ENCODE measurements at places on chromosomes 1 and 21. TPM values are rescaled to one million over a fixed set of nuclear protein-coding genes. Genes with fewer than 3 reads are reported as not detected.

Gene OR6Y1
- total RNA-seq, result not detected

Gene DHDDS
- total RNA-seq, result 54.8 TPM

Gene LRRC71
- total RNA-seq, result 17.5 TPM

Gene SH2D1B
- total RNA-seq, result 0.62 TPM

Gene SLC16A4
- total RNA-seq, result 5.8 TPM

Gene IGSF3
- 15.4 TPM for total RNA-seq

Gene LCE3D
- not detected for total RNA-seq

- DNase-seq, result peak; percentile 59
- H3K27me3 ChIP-seq, result no peaks in the 10 kb centered on the region
- no peaks in the 10 kb centered on the region for H3K4me1 ChIP-seq
- H3K36me3 ChIP-seq, result no peaks in the 10 kb centered on the region
These were observed 18.4 kb upstream of the LY9 start for GRCh38 chr1:160777486-160778089.

DNA sequence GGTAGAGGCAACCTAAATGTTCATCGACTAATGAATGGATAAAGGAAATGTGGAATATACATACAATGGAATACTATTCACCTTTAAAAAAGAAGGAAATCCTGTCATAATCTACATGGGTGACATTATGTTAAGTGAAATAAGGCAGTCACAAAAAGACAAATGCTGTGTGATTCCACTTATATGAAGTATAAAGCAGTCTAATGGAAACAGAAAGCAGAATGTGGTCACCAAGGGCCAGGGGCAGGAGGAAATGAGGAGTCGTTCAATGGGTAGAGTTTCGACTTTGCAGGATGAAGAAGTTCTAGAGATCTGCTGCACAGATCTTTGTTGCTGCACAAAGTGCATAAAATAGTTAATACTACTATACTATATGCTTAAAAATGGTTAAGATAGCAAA lies 7.8 kb downstream of the DIPK1A start:
- no peaks in the 10 kb centered on the region for H3K27me3 ChIP-seq
- no peaks in the 10 kb centered on the region for H3K36me3 ChIP-seq
- DNase-seq, result no peak
- no peak overlapping the region for H3K4me3 ChIP-seq
- H3K4me1 ChIP-seq, result peaks cover 10% of the 10 kb centered on the region

- no peaks in the 10 kb centered on the region for H3K36me3 ChIP-seq
- H3K4me3 ChIP-seq, result no peak overlapping the region
- H3K27ac ChIP-seq, result no peak overlapping the region
- H3K4me1 ChIP-seq, result no peaks in the 10 kb centered on the region
- DNase-seq, result no peak
These were observed 63.8 kb upstream of the MPC2 start for GRCh38 chr1:168000656-168001055.

- no peaks in the 10 kb centered on the region for H3K36me3 ChIP-seq
- H3K4me3 ChIP-seq, result no peak overlapping the region
- H3K27me3 ChIP-seq, result no peaks in the 10 kb centered on the region
These were observed 155.0 kb upstream of the BEND5 start for GRCh38 chr1:48931506-48932192.

GRCh38 chr1:186202271-186202764 lies 172.7 kb downstream of the TPR start:
- DNase-seq, result peak; percentile 30
- no peak overlapping the region for H3K27ac ChIP-seq
- H3K4me1 ChIP-seq, result no peaks in the 10 kb centered on the region

DNA sequence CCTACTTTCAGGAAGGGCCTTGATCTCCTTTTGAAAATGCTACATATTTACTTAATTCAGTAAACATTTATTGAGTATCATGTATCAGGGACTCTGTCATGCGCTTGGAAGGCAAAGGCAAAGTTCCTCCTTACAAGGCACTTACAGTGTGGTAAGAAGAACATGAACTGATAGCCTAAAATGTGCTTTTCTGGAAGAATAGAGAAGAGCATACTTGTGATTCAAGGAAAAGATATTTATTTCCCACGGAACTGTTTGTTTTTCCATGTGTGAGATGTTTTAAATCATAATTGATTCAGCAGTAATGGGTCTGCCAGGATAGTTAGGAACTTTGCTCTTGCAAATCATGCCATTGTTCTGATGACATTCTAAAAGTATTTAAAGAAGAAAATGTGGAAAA lies 110.1 kb upstream of the ZNHIT6 start:
- no peaks in the 10 kb centered on the region for H3K4me1 ChIP-seq
- DNase-seq, result no peak
- H3K4me3 ChIP-seq, result no peak overlapping the region

- no peak overlapping the region for H3K4me3 ChIP-seq
- no peak for DNase-seq
- H3K36me3 ChIP-seq, result no peaks in the 10 kb centered on the region
- no peaks in the 10 kb centered on the region for H3K4me1 ChIP-seq
- H3K27me3 ChIP-seq, result no peaks in the 10 kb centered on the region
These were observed 5.9 kb downstream of the CEP85 start for GRCh38 chr1:26239936-26240335.

GRCh38 chr1:85656256-85656655 lies 52.0 kb downstream of the ZNHIT6 start:
- no peaks in the 10 kb centered on the region for H3K36me3 ChIP-seq
- no peak for DNase-seq
- no peaks in the 10 kb centered on the region for H3K27me3 ChIP-seq
- H3K27ac ChIP-seq, result no peak overlapping the region
- no peaks in the 10 kb centered on the region for H3K4me1 ChIP-seq

DNA sequence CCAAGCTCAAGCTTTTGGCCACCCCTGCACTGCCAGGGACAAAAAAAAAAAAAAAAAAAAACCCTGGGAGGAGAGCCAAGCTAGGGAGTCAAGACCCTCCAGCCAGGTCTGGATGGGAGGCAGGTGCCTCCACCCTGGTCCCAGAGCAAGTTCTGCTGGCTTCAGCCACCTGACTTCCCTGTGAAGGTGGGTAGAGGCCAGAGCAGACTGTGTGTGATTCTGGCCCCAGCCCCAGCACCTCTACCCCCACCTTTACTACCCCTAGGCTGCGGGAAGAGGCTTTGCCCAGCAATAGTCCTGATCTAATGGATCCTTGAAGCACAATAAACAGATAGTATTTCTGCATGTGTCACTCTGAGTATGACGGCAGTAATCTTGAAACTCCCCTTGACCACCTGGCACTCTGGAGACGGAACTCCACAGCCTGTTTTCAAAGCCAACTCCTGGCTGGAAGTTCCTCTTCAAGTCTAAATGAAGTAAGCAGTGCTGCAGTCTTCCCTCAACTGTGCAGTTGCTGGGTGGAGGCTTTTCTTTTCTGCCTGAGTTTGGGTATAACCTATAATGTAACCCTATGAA lies 9.8 kb downstream of the PDZK1IP1 start:
- no peak for DNase-seq
- H3K4me3 ChIP-seq, result no peak overlapping the region
- no peaks in the 10 kb centered on the region for H3K36me3 ChIP-seq
- H3K4me1 ChIP-seq, result peaks cover 7% of the 10 kb centered on the region
- no peak overlapping the region for H3K27ac ChIP-seq

- no peak overlapping the region for H3K4me3 ChIP-seq
- peaks cover 34% of the 10 kb centered on the region for H3K4me1 ChIP-seq
- H3K36me3 ChIP-seq, result no peaks in the 10 kb centered on the region
- H3K27me3 ChIP-seq, result no peaks in the 10 kb centered on the region
- no peak for DNase-seq
These were observed 3.1 kb upstream of the PLA2G2E start for GRCh38 chr1:19926296-19927129.

GRCh38 chr1:47686731-47687630 lies 249.1 kb downstream of the FOXD2 start:
- H3K4me1 ChIP-seq, result no peaks in the 10 kb centered on the region
- no peak overlapping the region for H3K27ac ChIP-seq
- no peaks in the 10 kb centered on the region for H3K27me3 ChIP-seq
- peak; percentile 9 for DNase-seq

DNA sequence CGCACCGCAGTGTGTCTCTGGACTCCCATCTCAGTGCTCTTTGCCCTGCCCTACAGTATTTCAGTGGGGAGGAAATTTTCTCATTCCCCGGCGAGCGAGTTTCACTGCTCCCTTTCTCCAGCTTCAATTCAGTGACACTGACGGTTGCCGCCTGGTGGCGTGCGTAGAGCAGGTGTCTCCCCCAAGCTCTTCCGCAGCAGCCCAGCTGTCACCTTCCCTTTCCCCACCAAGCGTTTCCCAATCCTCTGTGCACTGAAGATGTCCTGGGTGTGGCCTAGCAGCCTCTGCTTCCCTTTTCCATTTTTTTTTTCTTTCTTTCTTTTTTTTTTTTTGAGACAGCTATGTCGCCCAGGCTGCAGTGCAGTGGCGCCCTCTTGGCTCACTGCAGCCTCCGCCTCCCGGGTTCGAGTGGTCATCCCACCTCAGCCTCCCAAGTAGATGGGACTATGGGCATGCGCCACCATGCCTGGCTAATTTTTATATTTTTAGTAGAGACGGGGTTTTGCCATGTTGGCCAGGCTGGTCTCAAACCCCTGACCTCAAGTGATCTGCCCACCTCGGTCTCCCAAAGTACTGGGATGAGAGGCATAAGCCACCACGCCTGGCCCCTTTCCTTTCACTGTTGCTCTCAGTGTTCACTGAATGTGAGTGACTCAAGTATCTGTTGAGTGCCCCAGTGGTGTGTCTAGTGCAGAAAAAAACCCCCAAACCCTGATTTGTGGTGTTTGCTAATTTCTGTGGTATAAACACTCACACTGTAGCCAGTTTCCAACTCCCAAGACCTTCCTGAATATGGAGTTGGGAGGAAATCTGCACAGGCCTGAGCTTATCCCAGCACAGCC lies 30.1 kb downstream of the TNFRSF1B start:
- peak; percentile 46 for DNase-seq
- no peak overlapping the region for H3K4me3 ChIP-seq
- H3K27me3 ChIP-seq, result no peaks in the 10 kb centered on the region
- peak overlapping the region; percentile 12 for H3K27ac ChIP-seq
- H3K4me1 ChIP-seq, result no peaks in the 10 kb centered on the region

DNA sequence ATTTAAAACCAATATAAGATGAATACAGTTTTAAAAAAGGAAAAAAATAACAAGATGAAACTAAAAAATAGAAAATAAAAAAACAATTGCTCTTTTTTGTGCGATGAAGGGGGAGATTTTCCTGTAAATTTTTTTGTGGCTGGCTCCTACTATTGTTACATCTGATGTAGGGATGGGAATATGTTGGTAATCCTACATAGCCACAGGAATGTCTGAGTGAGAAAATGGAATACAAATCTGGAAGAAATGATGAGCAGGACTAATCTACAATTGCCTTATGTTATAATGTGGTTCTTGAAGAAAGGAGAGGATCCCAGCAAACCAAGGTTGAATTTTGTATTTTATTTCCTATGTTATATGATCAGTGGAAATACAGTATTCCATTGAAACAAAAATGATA lies 40.9 kb downstream of the ATP6V1G3 start:
- no peak overlapping the region for H3K4me3 ChIP-seq
- DNase-seq, result no peak
- H3K4me1 ChIP-seq, result no peaks in the 10 kb centered on the region
- H3K27me3 ChIP-seq, result no peaks in the 10 kb centered on the region
- no peaks in the 10 kb centered on the region for H3K36me3 ChIP-seq

- no peaks in the 10 kb centered on the region for H3K4me1 ChIP-seq
- no peak overlapping the region for H3K27ac ChIP-seq
- no peak overlapping the region for H3K4me3 ChIP-seq
- no peak for DNase-seq
These were observed 468.7 kb upstream of the B3GALT2 start for GRCh38 chr1:193654951-193655735.

DNA sequence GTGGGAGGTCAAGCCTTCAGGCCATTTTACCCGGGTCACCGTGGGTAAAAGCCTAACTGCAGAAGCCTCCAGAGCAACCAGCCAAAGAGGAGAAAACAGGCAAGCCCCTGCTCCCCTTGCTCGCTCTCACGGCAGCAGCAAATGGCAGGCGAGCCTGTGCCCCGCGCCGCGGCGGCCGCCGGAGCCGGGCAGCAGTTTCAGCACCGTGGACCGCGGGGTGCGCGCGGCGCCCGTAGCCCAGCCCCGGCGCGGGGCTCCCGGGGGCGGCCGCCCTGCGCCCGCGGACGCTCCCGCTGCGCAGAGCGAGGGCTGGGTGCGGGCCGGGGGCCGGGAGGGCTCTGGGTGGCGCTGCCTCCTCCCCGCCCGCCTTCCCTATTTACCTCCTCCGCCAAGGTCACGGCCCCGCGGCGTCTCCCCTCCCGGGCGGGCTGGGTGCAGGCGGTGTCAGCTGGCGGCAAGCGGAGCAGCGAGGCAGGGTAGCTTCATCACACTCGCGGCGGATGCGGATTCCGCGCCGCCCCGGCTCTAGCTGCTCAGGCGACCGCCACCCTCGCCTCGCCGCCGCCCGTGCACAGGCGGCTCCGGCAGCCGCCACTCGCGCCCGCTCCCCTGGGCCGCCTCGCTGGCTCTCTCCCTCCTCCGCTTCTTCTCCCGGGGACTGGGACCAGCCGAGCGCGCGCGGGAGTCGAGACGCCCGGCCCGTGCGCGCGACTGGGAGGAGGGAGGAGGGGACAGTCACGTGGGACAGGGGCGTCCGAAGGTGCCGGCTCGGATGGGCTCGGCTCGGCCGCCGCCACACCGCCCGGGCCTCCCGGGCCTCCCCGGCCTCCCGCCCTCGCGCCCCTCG lies at the start of gene RGS7:
Gene RGS7 (minus strand): TSS at position 687 of the 847 bp plus-strand sequence.
- no peaks in the 10 kb centered on the region for H3K36me3 ChIP-seq
- no peaks in the 10 kb centered on the region for H3K27me3 ChIP-seq
- peak within 1 kb of the TSS; percentile 63 for H3K4me3 ChIP-seq
- peak; percentile 73 for DNase-seq
- no peak within 1 kb of the TSS for H3K27ac ChIP-seq
- H3K4me1 ChIP-seq, result no peaks in the 10 kb centered on the region

DNA sequence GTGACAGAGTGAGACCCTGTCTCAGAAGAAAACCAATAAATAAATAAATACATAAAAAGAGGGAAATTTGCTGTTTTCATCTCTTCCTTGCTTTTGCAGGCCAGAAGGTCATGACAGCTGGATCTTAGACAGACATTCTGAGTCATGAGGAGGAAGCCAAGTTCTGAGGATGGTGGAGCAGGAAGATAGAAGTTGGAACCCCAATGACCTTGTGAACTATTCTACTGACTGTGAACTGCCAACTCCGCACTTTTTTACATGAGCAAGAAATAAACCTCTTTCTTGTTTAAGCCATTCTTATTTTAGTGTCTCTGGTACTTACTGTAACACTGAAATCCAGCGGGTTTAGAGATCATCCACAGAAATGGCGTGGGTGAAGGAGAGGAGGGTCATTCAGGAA lies 8.5 kb downstream of the CD84 start:
- no peak overlapping the region for H3K27ac ChIP-seq
- no peak for DNase-seq
- H3K4me3 ChIP-seq, result no peak overlapping the region
- H3K27me3 ChIP-seq, result no peaks in the 10 kb centered on the region
- no peaks in the 10 kb centered on the region for H3K36me3 ChIP-seq
